ENCODE measurements at places on chromosomes 3 and 15.

GRCh38 chr15:42359985-42360384 lies 684 bp downstream of the CAPN3 start:
- DNase-seq: no peak

DNA sequence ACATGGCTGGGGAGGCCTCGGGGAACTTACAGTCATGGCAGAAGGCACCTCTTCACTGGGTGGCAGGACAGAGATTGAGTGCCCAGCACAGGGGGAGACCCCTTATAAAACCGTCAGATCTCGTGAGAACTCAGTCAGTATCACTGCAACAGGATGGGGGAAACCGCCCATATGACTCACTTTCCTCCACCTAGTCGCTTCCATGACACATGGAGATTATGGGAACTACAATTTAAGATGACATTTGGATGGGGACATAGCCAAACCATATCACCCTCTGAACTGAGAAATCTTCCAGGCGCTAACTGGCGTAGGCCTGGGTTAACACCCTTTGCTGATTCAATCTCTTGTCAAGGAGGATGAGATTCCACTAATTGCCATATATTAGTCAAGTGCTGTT lies 392.3 kb downstream of the FEZF2 start:
- DNase-seq: no peak

GRCh38 chr3:20141316-20141715 lies 44.7 kb downstream of the SGO1 start:
- DNase-seq: no peak

- DNase-seq: no peak
These were observed 65.6 kb downstream of the CCDC33 start for GRCh38 chr15:74301583-74302361.

DNA sequence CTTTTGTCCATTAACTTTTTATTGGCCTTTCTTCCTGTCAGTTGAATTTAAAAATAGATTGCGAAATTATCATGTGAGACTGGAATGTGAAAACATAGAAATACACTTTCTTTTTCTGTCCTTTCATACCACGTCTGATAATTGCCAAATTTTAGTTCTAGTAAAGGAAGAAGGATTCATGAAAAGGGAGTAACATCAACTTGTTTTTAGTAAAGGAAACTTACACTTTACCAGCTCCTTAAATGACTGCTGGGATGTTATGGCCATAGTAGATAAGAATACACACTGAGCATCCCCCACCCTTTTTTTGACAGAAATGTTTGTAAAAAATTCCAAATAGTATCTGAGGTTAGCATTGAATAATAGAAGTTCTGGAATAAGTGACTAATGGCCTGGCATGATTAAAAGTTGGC lies 137.9 kb downstream of the NEO1 start:
- DNase-seq: no peak

GRCh38 chr3:171777596-171777995 lies 32.7 kb downstream of the PLD1 start:
- DNase-seq: no peak

DNA sequence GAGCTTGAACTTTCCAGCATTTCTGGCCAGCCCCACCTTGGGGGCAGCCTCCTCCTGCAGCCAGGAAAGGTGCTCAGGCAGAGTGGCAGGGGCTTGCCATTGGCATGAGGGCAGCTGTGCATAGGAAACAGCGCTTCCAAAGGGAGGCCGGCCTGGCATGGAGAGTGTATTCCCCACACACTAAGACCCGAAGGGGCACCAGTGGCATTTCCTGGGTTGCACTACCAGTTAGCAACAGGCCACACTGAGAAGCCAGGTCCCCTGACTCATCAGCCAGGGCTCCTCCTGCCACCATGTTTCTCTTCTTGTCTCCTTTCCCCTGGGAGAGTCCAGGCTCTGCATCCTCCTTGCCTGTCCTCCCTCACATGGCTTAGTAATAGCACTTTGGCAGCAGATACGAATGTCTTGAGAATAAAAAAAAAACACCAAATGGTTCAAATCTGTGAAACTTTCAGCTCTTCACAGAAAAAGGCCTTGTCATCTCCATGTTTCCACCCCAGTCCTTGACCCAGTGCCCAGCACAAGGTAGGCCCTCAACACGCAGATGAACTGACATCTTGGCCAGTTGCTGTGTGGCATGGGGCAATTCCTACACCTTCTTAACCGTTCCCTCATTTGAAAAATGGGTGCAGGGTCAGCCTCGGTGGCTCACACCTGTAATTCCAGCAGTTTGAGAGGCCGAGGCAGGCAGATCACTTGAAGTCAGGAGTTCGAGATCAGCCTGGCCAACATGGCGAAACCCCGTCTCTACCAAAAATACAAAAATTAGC lies 180.4 kb downstream of the SMAD6 start:
- no peak for DNase-seq

GRCh38 chr3:32910954-32911353 lies 40.5 kb upstream of the CCR4 start:
- no peak for DNase-seq

- no peak for DNase-seq
These were observed 99.8 kb downstream of the TMEM108 start for GRCh38 chr3:133138017-133138416.

DNA sequence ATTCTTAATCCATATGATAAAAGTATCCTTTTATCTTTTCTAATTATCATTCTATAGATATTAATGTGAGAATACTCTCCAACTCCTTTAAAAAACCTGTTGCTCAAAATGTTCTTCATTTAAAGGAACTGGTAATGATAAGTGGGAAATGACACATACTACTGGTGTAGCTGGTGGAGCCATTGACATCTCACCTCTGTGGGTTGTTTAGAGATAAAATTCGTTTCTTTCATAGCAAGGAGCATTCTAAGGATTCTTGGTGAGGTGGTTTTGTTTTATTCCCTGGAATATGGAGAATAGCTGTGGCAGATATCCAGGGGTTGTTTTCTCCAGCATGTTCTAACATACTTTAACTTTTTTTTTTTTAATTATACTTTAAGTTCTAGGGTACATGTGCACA lies 299.8 kb upstream of the THBS1 start:
- DNase-seq: no peak

GRCh38 chr3:196883361-196883760 lies 15.6 kb downstream of the SENP5 start:
- DNase-seq: no peak

DNA sequence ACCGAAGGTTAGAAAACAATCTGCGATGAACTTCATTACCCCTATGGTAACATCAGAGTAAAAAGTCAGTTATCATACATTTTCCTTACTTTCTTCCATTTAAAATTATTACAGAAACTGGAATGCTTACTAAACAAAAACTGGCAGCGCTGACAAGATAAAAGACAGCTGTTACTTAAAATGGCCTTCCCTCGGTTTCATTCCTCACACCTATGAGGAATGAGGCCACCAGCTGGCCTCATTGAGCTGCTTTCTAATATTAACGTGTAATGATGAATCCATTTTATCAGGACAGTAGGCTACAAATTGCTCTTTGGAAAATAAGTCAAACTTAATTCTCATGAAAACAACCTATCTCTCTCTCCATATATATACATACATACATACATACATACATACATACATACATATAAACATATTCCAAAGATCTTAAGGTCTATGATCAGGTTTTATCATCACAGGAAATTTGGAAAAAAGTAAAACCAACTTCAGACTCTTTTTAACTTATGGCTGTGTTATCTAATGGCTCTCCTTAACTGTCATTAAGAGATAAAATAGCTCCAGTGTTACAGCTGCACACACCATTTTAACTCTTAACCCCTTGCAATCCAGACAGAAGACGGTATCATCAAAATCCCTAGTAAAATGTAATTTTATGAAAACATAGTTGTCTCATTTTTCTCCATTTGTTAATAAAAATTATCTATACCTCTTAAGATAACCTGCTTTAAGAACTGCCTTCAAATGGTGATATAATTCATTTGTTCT lies 5.2 kb downstream of the CCNL1 start:
- DNase-seq: no peak

DNA sequence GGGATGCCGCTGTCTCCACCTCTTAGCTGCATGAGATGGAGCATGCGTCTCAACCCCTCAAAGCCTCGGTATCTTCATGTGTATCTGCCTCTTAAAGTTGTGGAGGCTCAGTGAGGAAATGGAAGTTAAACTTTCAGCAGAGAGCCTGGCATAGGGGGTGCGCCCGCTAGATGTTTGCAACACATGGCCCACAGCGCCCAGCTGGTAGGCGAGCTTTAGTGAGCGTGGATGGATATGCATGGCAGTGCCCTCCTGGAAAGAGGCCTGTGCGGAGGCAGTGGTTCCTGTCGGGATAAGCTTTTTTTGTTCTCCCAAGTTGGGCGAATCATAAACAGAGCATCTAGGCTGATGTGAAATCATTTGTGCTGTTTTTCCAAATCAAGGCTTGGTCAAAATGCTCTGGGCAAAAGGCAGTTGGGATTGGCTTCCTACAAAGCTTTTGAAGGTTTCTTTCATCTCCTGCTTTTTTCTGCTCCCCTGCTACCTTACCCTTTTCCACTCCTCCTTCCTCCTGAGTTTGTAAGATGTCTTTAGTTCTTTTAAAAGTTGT lies 272.4 kb upstream of the TPM1 start:
- no peak for DNase-seq

GRCh38 chr3:69739204-69740102 lies at the start of gene MITF:
MITF (plus strand) TSS chr3:69739464; CDS start chr3:69739598, 134 bp downstream.
- peak; percentile 65 for DNase-seq

GRCh38 chr3:121692010-121692699 lies 31.5 kb upstream of the HCLS1 start:
- DNase-seq: no peak

DNA sequence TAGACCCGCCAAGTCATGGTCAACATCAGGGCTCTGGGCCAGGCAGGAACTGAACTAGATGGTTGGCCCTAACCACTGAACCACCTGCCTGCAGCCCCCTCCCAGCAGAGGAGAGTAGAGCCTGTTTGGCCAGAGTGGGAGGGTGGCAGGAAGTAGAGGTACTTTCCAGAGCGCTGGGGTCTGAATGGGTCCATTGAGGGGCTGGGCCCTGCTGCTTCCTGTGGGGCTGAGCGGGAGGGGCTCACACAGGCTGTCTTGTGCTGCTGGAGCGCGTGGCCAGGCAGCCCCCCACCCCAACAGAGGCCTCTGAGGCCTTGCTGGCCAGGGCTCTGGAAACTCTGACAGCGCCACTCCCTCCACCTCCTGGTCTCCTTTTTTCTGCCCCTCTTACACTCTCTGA lies 17.4 kb downstream of the CSPG4 start:
- no peak for DNase-seq

DNA sequence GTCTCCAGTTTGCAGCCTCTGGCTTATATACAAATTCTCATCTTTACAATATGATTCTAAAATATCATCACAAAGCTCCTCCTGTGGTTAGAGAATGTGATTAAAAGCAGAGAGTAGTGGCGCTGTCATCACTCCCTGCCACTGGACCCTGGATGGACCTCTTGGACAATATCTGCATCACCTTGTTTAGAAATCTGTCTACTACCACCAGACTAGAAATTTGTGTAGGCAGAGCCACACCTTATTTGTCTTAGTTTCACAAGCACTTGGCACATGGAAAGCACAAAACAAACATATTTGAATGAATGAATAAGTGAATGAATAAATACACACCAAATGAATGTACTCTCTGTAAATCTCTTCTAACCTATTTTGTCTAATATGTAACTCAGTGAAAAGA lies 68.1 kb downstream of the IMPG2 start:
- no peak for DNase-seq

DNA sequence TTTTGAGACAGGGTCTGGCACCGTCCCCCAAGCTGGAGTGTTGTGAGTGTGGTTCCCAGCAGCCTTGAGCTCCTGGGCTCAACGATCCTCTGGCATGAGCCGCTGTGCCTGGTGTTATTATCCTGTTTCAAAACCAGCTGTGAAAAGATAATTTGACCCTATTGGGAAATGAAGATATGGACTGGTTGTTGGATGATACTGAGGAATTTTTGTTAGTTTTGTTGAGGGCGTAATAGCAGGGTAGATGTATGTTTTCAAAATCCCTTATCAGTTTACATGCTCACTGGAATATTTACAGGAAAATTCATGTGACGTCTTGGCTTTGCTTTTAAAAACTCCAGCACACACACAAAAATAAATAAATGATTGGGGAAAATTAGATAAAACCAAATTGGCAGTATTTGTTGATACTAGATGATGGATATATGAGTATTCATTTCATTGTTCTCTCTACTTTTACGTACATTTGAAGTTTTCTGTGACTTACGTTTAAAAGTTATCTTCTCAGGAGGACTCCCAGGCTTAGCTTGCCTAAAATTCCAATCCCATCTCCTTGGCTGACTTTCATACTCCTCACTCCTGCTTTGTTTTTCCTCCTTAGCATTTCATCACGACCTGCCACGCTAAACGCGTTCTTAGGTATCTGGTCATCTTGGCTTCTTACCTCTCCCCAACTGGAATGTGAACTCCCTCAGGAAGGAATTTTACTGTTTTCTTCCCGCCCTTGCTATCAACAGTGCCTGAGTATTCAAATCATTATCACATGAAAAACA lies 56.8 kb upstream of the TFRC start:
- no peak for DNase-seq

DNA sequence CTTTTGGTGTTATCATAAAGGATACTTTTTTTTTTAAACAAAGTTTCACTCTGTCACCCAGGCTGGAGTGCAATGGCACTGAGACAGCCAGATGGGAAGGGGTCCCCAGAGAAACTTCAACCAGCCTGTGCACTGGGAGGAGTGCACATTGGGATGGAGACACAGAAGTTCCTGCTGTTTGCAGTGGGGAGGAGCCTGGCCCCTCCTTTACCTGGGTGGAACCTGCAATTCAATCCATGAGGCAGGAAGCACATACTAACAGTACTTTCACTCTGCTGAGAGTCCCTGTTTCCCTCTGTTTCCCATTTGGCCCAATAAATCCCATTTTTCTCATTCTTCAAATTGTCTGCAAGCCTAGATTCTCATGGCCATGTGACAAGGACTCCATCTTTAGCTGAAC lies 42.3 kb upstream of the LHFPL4 start:
- no peak for DNase-seq

DNA sequence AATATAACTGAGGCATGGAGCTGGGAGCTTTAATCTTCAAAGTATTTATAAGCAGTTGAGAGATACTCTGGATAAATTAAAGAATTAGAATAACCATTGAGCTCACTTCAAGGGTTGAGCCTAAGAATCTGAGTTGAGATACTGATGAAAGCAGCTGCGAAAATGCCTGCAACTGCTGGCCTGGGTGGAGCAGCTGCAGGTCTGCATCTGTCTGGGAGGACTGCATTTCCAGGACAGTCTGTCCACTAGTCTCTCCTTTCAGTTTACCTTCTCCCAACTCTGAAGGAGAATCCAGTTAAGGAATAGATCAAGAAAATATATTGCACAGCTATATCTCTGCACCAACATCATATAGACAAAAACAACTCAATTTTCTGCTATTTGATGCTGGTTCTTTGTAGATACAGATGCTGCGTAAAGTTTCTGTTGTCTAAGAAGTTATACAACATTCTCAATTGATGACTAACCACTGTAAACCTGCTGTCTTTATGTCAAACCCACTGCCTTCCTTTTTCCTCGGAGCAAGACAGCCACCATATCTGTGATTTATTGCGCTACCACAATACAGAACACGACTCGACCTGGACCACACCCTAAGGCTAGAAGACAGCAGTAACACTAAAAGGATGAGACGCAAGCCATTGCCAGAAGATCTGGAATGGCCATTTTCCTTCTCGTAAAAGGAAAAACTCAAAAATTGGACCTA lies 245.1 kb downstream of the MAGI1 start:
- no peak for DNase-seq

All from stimulated activated CD4-positive, alpha-beta T cell treated with anti-CD3 and anti-CD28 coated beads, Interleukin-2, amount 100 ng/mL, for 24 hours (primary cell).